ENCODE measurements at places on chromosomes 6 and 20.

- ATAC-seq, result peak; percentile 60
Observed at GRCh38 chr6:4910037-4910760, 93.6 kb downstream of the RPP40 start.

DNA sequence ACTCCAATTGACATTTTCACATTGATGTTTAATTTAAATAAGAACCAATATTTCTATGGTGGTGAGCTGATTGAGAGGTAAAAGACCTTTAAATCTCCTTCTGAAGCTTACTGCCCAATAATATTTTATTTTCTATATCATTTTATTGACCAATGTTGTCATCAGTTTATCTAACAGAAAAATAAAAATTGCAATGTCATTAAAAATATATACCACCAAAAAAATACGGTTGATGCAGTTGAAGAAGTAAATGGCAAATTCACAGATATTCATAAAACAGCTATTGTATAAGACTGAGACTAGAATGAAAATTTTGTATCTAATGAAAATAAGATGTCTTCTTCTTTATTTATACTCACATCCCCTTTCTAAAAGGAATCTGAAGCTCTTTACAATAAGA is 1033.0 kb upstream of the FLRT3 start:
- ATAC-seq, result no peak

DNA sequence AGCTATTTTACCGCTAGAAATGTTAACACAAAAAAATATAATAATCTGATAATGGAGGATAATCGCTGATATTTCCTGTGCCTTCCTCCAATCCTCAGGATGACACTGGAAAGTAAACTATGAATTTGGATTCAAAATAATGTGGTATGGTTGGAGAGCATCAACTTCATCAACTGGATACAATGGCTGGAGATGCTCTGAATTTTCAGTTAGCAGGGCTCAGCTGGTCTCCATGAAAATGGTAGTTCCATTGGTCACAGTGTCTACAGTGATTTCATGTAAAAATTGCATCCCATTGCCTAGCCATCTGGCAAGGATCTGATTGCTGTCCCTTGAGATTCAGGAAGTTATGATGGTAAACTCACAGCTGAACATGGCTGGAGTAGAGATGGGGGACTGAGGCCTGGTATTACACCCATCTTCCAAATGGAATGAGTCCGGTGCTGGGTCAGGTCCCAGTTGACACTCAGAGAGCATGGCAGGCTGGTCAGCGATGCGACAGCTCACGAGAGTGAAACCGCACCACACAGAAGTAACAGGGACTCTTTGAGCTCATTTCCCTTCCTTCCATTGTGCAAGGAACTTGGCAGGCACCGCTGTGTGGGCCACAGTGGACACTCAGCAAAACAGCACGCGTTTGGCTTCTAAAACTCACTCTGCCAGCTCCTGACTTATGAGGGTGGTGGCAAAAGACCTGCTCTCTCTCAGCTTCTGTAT is 142.4 kb upstream of the TNFAIP3 start:
- ATAC-seq, result no peak

DNA sequence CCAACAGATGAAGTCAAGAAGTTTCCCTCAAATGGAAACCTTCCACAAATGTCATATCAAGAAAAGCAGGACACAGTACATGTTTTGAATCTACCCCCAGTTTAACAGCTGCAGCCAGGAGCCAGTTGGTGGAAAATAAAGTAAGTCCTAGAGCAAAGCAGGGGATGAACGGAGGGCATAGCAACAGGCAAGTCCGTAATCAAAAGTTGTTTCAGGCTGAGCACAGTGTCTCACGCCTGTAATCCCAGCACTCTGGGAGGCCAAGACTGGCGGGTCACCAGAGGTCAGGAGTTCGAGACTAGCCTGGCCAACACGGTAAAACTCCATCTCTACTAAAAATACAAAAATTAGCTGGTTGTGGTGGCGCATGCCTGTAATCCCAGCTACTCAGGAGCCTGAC is 2.4 kb upstream of the SALL4 start:
- ATAC-seq, result no peak

- no peak for ATAC-seq
Observed at GRCh38 chr6:76702187-76702586, 629.7 kb upstream of the IMPG1 start.

DNA sequence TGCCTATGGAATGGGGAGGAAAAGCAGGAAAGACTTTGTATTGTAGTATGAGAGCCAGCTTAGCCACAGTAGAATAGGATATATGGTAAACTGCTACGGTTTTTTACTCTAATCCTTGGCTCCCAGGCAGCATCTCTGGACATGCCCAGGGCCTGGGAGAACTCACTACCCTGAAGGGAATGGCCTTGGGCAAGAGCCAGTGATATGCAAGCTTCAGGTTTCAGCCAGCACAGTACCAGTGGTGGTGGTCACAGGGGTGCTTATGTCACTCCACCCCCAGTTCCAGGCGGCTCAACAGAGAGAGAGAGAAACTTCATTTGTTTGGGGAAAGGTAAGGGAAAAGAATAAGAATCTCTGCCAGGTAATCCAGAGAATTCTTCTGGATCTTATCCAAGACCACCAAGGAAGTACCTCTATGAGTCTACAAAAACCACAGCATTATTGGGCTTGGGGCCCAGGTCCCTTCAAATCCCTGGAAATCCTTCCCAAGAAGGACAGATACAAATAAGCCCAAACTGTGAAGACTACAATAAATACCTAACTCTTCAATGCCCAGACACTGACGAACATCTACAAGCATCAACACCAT is 121.2 kb downstream of the THBS2 start:
- ATAC-seq, result no peak

DNA sequence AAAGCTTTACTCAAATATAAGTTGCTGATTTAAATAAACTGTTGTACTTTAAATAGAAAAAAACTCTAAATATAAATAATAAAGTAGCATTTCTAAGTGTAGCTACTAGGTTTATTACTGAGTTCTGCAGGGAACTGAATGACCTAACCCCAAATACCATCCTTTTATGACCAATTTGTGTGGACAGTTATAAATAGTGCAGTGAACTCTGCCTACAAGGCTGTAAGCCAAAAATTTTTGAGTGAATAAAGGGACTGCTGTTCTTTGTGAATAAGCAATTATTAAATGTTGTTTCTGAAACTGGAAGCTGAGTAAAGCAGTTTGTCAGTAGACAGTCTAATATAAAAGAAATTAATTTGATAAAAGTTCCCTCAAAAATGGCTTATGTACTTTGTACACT is 90.8 kb upstream of the ELOVL5 start:
- no peak for ATAC-seq

- ATAC-seq, result no peak
Observed at GRCh38 chr6:157172231-157172701, 151.1 kb downstream of the TMEM242 start.

- no peak for ATAC-seq
Observed at GRCh38 chr20:23289249-23289648, 61.3 kb upstream of the NXT1 start.

DNA sequence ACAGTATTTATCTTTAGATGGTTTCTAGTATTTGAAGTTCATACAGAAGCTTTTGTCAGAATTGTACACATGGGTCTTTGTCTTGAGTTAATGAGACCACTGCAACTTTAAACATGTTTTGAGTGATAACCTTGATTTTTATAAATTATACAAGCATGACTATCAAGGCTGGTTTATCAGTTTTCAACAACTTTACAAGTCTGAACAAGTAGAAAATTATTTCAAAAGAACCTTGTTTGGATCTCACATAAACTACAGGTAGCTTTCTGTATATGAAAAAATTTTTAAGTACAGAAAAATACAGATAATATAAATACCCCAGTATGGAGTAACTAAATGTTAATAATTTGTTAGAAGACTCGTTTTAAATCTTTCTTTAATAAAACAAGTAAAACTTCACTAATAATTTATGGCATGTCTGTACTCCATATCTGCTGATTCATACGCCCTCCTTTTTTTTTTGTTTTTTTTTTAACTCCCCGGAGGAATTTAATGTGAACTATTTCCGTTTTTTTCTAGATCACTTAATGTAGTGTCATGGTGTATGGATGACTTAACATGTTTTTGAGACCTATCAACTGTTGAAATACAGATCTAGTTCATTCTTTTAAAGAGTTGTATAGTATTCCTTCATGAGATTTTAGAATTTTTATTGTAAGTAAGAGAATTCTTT is 18.3 kb downstream of the VAPB start:
- ATAC-seq, result no peak

DNA sequence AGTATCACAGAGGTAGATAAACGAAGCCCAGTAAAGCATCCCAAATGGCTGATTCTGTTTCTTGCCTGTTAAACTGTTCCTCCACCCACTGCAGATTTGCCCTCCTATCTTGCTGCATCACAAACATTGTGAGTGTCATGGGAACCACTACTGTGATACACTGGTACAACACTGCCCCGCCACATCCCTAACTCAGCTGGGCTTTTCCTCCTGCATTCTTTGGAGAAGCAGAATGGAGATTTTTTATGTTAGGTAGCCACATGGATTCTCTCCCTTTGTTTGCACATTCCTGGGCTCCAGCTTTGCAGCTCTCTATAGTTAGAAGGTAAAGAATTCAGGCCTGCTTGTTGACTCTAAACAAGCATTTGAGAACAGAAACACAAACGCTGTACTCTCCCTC is 234.1 kb downstream of the TMEM242 start:
- ATAC-seq, result peak; percentile 96

DNA sequence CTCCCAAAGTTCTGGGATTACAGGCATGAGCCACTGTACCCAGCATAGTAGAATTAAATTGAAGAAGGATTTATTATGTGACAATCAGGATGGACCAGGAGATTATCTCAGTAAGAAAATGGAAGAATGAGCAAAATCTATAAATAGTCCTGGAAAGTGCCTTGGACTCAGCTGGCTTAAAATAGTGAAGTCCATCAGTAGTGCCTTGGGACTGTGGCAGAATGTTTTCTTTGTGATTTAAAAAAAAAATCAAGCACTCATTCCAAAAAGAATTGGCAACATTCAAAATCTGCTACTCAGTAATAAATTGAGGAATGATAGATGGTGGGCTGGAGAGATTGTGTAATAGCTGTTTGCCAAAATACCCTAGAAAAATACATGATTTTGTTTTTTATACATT is 37.0 kb upstream of the MAS1 start:
- no peak for ATAC-seq

GRCh38 chr20:48995589-48995988 is 50.5 kb upstream of the CSE1L start:
- ATAC-seq, result no peak

DNA sequence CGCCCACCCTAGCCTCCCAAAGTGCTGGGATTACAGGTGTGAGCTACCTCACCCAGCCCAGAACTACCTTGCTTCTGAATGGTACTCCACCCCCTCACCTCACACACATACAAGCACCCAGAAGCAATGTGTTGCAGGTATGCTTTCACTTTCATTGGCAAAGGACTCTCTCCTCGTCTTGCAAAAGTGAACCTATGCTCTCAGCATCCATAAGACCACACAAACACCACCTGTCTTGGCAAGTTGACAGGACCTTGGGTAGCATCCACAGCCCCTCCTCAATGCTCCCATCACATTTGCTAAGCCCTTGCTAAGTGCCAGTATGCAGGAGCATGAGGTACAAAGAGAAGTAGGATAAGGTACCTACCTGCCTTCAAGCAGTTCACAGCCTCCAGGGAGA is 3.7 kb downstream of the KIF13A start:
- no peak for ATAC-seq

DNA sequence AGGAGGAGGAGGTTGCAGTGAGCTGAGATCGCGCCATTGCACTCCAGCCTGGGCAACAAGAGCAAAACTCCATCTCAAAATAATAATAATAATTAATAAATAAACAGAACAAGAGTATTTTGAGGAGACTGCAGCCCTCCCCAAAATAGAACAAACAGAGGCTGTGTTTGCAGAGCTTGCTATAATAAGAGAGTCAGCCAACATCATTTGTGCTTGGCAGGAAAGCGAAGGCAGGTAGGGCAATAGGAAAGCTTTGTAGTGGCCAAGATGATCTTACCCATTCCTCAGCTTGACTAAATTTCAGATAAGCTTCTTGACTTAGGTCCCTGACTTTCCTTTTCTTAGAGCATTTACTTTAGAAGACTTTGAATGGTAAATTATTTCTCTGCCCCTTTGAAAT is 6.7 kb downstream of the C6orf141 start:
- ATAC-seq, result no peak

- no peak for ATAC-seq
Observed at GRCh38 chr6:69370763-69371162, 426.0 kb downstream of the LMBRD1 start.

DNA sequence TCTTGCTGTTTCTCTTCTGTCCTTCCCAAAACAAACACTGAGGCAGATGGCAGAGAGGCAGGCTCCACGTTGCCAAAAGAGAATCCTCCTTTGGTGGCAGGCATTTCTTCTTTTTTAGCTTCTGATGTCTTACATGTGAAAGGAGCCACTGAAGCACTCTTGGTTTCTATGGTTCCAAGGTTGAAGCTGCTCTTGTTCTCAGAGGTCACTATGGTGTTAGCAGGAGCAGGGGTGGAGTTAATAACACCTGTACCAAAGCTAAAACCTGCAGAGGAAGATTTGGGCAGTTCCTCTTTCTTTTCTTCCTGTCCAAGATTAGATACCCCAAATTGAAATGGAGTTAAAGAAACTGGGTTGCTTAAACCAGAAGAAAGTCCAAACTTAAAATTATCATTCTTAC is 28.8 kb downstream of the FAM8A1 start:
- no peak for ATAC-seq

- no peak for ATAC-seq
Observed at GRCh38 chr20:58818586-58819285, 32.0 kb downstream of the GNAS-AS1 start.

DNA sequence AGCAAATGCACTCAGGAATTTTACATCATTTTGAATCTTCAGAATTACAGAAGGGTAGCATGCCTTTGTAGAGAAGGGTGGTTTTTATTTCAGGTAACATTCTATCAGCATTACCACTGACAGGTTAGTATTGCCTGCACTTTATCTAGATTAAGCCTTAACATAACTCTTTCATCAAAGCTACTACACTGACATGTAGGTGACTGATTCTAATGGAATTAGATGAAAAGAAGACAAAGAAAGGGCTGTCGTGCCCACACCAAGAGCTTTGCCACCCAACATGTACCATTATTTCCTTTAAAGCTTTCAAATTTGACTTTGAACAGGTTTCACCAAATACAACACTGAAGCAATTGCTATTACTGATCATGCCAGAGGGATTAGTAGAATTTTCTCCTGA is 551.9 kb downstream of the EYS start:
- ATAC-seq, result no peak

DNA sequence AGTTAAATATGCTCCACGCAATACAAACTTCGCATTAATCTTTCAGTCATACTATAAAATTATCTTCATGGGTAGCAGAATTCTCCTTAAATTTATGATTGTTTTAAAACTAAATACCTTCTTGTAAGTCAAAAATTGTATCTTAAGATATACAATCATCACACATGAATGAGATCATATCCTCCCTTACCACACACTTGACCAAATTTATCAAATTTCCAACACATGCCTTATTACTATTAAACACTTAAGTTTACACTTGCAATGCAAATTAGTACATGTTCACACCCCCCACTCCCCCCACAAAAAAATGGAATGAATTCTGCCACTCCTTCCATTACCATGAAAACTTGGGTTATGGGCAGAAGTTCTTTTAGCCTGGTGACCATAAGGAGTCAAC is 13.8 kb downstream of the RANBP9 start:
- ATAC-seq, result no peak

Data from motor neuron (in vitro differentiated cells).